ENCODE measurements at places on chromosomes 3 and 15.

GRCh38 chr15:77251662-77252061 lies 168.2 kb downstream of the PEAK1 start:
- DNase-seq: no peak

GRCh38 chr3:122920986-122921385 lies 106.6 kb downstream of the SEMA5B start:
- DNase-seq: no peak

DNA sequence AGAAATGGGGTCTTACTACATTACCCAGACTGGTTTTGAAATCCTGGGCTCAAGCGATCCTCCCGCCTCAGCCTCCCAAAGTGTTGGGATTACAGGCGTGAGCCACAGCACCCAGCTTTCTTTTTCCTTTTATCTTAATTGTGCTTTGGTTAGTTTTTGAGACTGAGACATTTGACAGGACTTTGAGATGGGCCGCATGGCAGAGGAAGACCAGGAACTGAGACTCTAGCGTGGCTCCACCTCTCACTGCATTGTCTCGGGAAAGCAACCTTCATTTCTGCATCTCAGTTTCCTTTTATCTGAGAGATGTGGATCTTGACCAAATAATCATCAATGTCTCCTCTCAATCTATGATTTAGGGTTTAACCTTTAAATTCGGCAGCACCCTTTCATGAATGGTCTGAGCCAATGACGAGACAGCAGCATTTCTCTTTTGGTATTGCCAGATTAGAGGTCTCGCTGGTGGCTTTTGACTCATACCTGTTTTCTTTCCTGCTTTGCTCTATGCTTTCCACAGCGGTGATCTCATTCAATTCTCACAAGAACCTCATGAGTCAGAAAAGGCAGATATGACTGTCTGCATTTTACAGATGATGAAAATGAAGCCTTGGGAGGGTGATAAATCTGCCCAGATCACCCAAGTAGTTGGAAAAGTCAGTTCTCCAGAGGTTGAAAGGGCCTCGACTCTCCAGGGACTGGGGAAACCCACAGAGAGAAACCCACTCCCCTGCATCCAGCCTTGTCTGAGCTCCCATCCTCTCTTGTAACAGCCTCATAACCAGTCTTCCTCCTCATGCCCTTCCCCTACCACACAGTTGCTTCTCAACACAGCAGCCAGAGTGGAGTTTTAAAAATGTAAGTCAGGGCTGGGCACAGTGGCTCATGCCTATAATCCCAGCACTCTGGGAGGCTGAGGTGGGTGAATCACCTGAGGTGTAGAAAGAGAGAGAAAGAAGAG lies 84.8 kb upstream of the FOXB1 start:
- no peak for DNase-seq

GRCh38 chr3:21256932-21257331 lies 494.1 kb downstream of the ZNF385D start:
- no peak for DNase-seq

GRCh38 chr15:100570735-100571313 lies 31.2 kb downstream of the LINS1 start:
- DNase-seq: no peak

- DNase-seq: no peak
Measured at GRCh38 chr15:29522373-29523276, 253.0 kb upstream of the NSMCE3 start.

GRCh38 chr3:34106879-34107278 lies 308.4 kb downstream of the PDCD6IP start:
- peak; percentile 73 for DNase-seq

DNA sequence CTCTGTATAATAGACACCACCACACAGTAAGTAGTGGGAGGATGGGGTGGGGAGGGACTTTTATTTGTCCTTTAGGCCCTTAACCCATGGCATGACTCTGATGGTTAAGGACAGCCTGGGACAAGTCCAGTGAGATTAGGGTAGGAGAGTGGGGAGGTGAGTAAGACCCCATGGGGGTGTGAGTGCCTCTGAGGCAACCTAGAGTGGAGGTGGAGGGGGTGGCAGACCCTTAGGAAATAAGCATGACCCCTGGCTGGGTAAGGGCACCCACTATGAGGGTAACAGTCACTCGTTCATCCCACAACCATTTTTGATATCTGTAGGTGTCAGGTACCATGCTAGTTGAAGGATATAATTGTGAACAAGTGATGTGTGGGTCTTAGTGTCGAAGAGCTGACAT lies 21.0 kb upstream of the PSTPIP1 start:
- DNase-seq: no peak
